ENCODE measurements at places on chromosomes 3 and 15.

GRCh38 chr3:99542767-99543518, 95.5 kb upstream of the COL8A1 start:
- no peak for DNase-seq

- peak; percentile 36 for DNase-seq
Measured at GRCh38 chr3:15331606-15332404, 581 bp downstream of the SH3BP5 start.

- DNase-seq = peak; percentile 39
Measured at GRCh38 chr3:115913069-115913686, 289.9 kb downstream of the GAP43 start.

DNA sequence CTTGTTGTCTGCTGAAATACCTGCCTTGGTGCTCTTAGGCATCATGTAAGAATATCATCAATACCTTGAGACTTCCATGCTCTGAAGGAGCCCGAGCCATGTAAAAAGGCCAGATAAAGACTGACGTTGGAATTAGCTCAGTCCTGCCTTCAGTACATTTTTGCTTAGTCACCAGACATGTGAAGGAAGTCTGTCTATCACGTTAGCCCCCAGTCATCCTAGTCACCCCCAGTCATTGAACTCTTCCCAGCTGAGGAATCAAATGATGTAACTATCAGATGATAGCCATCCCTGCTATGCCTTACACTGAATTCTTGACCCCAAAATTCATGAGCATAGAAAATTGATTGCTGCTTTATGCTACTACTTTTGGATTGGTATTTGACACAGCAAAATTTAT, 351.2 kb upstream of the SGO1 start:
- peak; percentile 39 for DNase-seq

GRCh38 chr3:197031315-197032285, 2.0 kb upstream of the MELTF start:
- peak; percentile 99 for DNase-seq

DNA sequence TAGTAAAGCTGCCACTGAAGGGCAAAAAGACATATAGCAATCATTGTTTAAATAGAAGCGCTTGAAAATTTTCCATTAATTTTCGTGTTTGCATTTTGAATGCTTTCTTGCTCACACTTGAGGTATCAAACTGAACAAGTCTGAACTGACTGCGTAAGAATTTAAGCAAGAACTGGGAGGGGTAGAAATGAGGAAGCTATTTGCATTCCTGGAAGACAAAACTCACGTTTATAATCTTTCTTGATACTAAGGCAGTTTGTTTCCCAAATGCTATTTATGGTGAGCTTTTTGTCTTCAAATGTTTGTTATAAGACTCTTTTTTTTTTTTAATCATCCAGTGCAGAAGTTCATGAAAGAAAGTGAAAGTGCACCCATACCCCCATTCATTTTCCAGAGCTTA, 499.8 kb upstream of the TPRG1 start:
- DNase-seq = no peak

GRCh38 chr3:10444110-10444429, 61.3 kb downstream of the ATP2B2 start:
- no peak for DNase-seq

DNA sequence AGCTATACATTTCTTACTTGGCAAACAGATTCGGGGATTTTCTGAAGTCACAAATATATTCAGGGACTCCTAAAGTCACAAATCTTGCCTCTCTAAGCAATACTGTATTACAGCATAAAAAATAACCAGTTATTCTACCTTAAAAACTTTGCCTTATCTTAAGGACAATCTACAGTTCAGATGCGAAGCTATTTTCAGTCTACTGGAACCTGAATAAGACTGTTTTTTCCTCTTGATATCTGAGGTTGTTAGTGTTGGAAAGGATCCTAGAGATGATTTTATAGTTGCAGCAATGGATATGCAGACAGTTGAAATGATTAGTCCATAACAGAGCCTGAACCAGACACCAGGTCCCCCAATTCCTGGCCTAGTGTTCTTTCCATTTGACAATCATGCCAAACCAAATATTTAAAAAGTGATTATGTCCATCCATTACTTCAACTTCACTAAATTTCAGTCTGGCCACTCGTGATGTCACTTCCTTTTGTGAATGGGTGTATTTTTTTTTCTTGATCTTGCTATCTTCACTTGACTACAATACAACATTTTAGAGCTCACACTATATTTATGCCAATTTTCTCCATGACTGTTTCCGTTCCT, 1.8 kb downstream of the HDGFL3 start:
- no peak for DNase-seq

DNA sequence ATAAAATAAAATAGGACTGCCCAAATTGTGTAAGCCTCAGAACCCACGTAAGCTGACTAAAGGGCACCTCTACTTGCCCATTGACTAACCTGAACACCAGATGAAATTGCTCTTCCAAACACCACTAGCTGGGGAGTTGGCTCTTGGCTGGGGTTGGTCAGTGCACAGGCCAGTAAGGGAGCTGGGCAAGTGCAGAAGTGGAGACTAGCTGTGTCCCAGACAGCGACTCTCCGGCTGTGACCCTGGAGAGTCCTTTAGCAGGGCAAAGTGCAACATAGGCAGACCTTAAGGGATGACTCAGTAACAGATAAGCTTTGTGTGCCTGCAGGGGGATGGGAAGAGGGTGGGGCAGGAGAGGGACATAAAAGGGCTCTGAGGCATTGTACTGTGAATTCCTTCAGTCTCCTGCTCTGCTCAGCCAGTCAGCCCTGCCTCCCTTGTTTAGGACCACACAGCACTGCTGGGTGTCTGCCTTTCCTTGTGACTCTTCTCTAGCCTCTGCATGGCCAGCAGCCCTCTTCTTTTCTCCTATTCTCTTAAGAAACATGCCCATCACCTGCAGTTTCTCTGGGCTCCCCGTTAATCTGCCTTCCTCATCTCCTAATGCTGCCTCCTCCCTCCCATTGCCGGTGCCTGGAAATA, 13.2 kb downstream of the NR1I2 start:
- peak; percentile 36 for DNase-seq

GRCh38 chr3:104846270-104846669, 520.4 kb upstream of the ALCAM start:
- no peak for DNase-seq

- DNase-seq = no peak
Measured at GRCh38 chr3:126293370-126294082, 63.7 kb downstream of the KLF15 start.

GRCh38 chr15:71085809-71086208, 29.5 kb upstream of the THSD4 start:
- no peak for DNase-seq

- peak; percentile 28 for DNase-seq
Measured at GRCh38 chr3:107794664-107795443, 272.1 kb downstream of the BBX start.

DNA sequence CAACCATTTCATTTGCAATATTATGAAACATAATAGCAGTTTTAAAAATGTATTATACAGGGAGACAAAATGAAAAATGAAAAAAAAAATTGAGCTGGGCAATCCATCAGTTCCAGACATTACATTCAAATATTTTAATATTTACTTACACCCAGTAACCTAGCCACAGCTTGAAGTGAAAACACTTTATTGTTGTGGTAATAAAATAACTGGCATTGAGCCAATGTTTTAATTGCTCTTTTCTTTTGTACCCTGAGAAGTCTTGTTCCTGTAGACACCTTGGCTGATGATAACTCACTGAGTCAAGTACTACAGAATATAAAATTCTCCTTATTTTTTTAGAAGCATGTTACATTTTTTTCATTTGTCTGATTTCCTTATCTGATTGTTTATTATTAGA, 180.6 kb downstream of the ROBO1 start:
- no peak for DNase-seq

DNA sequence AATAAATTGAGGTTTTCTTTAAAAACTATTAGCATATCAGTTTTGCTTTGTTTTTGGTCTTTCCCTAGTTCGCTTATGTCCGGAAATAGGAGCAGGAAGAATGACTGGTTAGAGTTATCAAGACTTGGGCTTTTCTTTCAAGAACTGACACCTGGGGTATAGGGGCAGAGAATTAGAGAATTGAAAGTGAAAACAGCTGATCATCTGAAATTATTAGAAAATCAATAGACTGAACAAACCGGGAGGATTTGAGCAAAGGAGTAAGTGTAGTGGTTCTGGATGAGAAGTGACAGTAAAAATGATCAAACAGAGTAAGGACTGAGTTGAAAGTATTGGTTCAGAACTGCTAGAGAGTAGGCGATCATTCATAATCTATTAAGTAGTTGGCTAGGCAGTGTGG, 6.0 kb downstream of the MINDY2 start:
- no peak for DNase-seq

GRCh38 chr3:141796889-141797781, 33.9 kb downstream of the GRK7 start:
- no peak for DNase-seq

- DNase-seq = no peak
Measured at GRCh38 chr15:76158226-76158625, 98.4 kb downstream of the TMEM266 start.

GRCh38 chr3:139694542-139694941, 16.8 kb upstream of the NMNAT3 start:
- DNase-seq = no peak

DNA sequence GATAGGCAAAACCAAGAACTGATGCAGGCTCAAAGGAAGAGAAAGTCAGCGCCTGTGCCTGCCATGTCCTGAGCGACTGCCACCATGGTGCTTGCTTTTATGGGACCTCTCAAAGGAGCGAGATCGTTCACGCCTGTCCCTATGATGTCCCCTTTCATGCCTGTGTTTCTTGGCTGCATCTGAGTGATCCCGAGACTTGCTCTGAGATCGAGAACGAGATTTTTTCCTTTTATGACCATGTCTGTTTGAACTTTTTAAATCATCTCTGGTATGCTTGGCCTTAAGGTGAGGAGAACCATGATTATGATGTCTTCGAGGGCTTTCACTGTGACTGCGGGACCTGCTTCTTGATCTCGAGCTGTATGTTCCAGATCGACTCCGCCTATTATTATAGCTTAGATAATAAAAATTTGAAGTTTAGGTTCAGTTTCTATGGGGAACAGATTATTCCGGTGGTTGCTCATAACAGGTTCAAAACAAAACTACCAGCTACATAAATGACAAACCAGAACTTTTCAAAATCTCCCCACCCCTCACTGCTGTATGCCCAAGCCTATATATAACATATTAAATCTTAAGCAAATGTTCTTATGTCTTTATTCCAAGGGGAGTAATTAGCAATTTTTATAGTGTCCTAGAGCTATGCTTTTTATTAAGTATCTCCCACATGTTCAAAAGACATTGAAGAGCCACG, 11.6 kb downstream of the CCNL1 start:
- no peak for DNase-seq

GRCh38 chr3:157248590-157249422, 88.9 kb upstream of the CCNL1 start:
- DNase-seq = peak; percentile 43

- peak; percentile 39 for DNase-seq
Measured at GRCh38 chr3:171640520-171641412, 169.5 kb downstream of the PLD1 start.

- no peak for DNase-seq
Measured at GRCh38 chr3:67245545-67245944, 247.4 kb downstream of the KBTBD8 start.

- DNase-seq = no peak
Measured at GRCh38 chr3:77342688-77343087, 302.8 kb downstream of the ROBO2 start.

DNA sequence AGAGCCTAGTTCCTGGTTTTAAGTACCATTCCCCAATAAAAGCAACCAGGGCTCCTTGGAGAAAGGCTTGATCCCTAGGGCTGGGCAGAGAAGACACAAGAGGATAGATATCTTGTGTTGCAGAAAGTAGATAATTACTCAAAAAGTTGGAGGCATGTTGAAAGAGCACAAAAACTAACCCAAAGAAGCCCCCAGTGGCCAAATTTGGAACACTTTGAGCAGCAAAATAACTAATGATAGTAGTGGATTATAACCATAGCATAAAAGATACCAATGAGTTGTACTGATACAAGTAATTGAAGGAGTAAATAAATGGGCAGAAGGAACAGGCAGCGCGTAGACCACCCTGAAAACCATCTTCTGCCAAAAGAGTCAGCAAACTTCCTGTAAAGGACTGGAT, 12.0 kb downstream of the EXOSC7 start:
- peak; percentile 39 for DNase-seq

- peak; percentile 29 for DNase-seq
Measured at GRCh38 chr15:75644376-75644775, 3.3 kb upstream of the SNX33 start.

- DNase-seq = no peak
Measured at GRCh38 chr3:86176445-86176784, 814.5 kb downstream of the VGLL3 start.

- DNase-seq = no peak
Measured at GRCh38 chr3:107737914-107738313, 215.2 kb downstream of the BBX start.

DNA sequence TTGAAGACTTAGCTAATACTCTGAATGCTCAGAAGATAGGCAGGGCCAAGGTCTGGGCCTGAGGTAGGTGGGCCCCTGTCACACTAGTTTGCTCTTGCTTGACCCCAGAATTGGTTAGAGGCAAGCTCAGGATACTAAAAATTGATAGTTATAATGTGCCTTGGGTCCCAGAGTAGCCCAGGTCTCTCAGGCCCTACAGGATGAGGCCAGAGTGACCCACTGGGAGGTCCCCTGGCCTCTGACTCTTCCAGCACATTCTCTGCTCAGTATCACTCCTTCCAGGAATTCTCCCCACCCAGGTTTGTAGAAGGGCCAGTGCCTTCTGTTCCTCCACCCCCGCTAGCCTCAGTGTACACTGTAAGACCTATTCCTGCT, 667 bp upstream of the KLHDC8B start:
- DNase-seq = no peak

DNA sequence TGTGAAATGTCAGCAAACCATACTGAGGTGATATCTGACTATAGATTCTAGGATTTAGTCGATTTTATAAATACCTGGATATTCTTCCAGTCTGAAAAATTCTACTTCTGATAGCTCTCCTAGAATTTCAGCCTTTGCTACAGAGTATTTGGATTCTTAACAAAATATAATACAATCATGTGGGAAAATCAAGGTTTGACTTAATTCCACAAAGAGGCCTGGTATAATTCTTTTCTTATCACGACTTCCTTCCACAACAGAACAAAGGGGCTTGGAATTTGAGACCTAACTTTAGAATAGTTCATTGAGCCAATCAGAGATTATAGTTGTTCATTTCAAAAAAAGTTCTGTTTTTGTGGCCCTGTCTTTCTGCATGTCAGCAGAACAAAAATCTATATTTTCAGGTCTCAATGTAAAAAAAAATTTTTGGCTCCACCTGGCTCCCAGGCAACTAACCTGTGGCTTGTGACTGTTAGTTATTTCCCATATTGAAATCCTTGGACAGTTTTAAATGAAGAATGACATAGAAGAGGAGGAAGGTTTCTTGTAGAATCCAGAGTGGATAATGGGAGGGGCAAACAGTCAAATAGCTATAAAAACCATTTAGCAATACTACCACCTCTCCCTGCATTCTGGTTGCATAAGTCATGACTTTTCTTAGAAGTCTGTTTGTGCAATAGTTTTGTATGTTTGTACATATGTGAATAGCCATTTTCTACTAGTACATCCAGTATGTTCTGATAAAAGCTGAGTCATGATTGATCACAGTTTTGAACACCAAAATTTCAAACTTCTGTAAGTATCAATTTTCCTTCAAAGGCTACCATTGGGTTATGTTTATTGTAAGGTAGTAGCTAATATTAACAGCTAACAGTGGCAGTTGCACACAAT, 4.0 kb downstream of the TM4SF1 start:
- DNase-seq = peak; percentile 63

Measured in RKO (cell line).